H1 (cell line): ENCODE measurements at places on chromosomes 5 and 9. TPM values are rescaled to one million over a fixed set of nuclear protein-coding genes. Genes with fewer than 3 reads are reported as not detected.
A peak's percentile ranks its signal among the peaks of the same experiment; 100 is the strongest.

DNA sequence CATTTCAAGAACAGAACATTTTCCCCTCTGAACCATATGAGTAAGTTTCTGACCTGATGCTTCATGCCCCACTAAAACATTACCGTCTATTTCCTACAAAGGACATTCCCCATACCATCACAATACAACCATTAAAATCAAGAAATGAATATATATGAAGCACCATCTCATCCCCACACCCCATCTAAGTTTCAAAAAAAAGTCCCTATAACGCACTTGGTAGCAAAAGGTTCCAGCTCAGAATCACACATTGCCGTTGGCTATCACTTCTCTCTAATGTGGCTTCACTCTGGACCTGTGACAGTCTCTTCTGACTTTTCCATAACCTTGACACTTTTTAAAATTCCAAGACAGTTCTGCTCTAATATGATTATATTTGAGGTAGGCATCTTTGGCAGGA is 5.9 kb downstream of the EMB start:
- no peaks in the 10 kb centered on the region for H3K27me3 ChIP-seq
- H3K36me3 ChIP-seq: no peaks in the 10 kb centered on the region
- no peaks in the 10 kb centered on the region for H3K4me1 ChIP-seq
- no peak overlapping the region for H3K4me3 ChIP-seq

- H3K27ac ChIP-seq: no peak overlapping the region
- no peak for DNase-seq
- H3K36me3 ChIP-seq: no peaks in the 10 kb centered on the region
- no peaks in the 10 kb centered on the region for H3K4me1 ChIP-seq
- no peak overlapping the region for H3K4me3 ChIP-seq
Measured at GRCh38 chr5:133035224-133035623, 8.9 kb upstream of the ZCCHC10 start.

DNA sequence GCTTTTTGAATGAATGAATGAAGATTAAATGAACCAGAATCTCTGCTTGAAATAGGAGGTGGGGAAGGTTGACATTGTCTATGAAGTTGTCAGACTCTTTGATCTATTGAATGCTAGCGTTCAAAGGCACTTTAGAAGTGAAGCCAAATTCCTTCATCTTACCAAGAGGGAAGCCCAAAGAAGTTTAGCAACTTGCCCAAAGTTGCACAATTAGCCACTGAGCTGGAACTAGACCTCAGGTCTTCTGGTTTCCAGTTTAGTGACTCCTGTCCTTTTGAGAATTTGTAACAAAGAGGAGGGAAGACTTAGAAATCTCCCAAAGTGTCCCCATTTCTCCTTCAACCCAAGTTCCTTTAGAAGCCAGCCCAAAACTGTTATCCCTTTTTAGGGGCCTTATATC is 20.7 kb upstream of the SLC1A3 start:
- no peak overlapping the region for H3K27ac ChIP-seq
- H3K4me3 ChIP-seq: no peak overlapping the region
- H3K27me3 ChIP-seq: no peaks in the 10 kb centered on the region
- no peak for DNase-seq
- H3K36me3 ChIP-seq: no peaks in the 10 kb centered on the region

DNA sequence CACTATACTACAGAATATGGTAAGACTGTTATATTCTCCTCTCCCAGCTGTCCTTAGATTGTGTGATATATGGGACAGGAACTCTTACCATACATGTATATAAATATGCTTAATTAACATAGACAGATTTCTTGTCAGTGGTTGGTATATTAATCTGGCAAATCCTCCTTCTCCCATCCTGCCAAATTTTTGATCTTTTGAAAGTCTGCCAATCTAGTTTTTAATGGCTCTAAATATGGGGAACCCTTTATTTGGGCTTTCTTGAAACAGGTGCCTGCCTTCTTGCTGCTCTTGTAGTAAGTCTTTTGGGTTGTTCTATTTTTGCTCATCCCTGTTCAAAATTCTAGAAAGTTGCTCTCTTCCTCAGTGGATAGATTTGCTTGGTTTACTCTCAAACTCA is 63.5 kb downstream of the SPATA31D1 start:
- H3K27me3 ChIP-seq: no peaks in the 10 kb centered on the region
- no peak overlapping the region for H3K27ac ChIP-seq
- H3K36me3 ChIP-seq: no peaks in the 10 kb centered on the region
- no peaks in the 10 kb centered on the region for H3K4me1 ChIP-seq
- no peak overlapping the region for H3K4me3 ChIP-seq

- DNase-seq: no peak
- H3K27ac ChIP-seq: no peak overlapping the region
- H3K27me3 ChIP-seq: no peaks in the 10 kb centered on the region
- H3K36me3 ChIP-seq: no peaks in the 10 kb centered on the region
Measured at GRCh38 chr9:99607842-99608448, 213.7 kb upstream of the NR4A3 start.

DNA sequence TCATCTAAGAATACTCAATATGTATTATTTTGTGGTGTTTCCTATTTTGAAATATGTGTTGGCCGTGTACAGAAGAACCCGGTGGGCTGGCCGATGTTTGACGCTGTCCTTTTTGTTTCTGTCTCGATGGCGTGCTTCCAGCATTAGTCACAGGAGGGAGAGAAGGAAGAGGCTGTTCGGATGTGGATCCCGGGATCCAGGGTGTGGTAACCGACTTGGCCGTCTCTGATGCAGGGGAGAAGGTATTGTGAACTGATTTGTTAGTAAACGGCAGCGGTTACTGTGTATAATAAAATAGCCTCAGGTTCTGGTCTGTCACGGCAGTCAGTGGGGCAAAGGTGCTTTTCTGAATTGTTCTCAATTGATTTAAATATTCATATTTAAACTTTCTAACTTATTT is 275.0 kb downstream of the ARHGEF28 start:
- H3K36me3 ChIP-seq: no peaks in the 10 kb centered on the region
- H3K27ac ChIP-seq: no peak overlapping the region
- H3K27me3 ChIP-seq: no peaks in the 10 kb centered on the region
- no peak for DNase-seq

- H3K27me3 ChIP-seq: no peaks in the 10 kb centered on the region
- no peak overlapping the region for H3K27ac ChIP-seq
- no peaks in the 10 kb centered on the region for H3K4me1 ChIP-seq
Measured at GRCh38 chr5:6338135-6338534, 40.2 kb downstream of the MED10 start.

DNA sequence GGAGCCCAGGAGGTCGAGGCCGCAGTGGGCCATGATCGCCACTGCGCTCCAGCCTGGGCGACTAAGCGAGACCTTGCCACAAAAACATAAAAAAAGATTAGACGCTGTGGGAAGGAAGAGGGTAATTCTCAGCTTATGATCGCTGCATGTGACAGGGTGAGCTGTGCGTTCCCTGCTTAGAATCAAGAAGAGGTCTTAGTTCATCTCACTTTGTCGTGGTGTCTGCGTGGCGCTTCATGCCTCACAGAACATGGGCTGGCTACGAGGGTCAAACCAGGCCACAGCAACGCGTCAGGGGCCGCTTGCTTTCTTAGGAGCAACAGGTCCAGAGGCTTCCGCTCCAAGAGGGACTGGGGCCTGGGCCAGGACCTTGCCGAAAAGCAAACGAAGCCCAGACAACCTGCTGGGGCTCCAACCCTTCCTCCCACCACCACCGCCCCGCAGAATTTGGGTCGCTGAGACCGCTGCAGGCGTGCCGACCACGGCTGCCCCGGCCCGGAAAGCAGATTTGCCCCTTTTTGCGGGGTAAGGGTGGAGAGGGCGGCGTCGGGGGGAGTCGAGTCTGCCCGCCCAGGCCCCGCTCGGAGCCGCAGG is 10.0 kb upstream of the GRIN1 start:
- H3K4me1 ChIP-seq: peaks cover 11% of the 10 kb centered on the region
- no peak overlapping the region for H3K27ac ChIP-seq
- H3K27me3 ChIP-seq: peaks cover 3% of the 10 kb centered on the region; the same call in 1 of the 2 replicates
- peak overlapping the region; percentile 75 for H3K4me3 ChIP-seq

- H3K27me3 ChIP-seq: no peaks in the 10 kb centered on the region
- H3K27ac ChIP-seq: no peak overlapping the region
- no peaks in the 10 kb centered on the region for H3K36me3 ChIP-seq
- H3K4me1 ChIP-seq: no peaks in the 10 kb centered on the region
- no peak for DNase-seq
- no peak overlapping the region for H3K4me3 ChIP-seq
Measured at GRCh38 chr5:117013280-117013877, 438.8 kb upstream of the SEMA6A start.

- H3K27ac ChIP-seq: no peak overlapping the region
- no peak for DNase-seq
- H3K4me3 ChIP-seq: no peak overlapping the region
- H3K36me3 ChIP-seq: no peaks in the 10 kb centered on the region
- no peaks in the 10 kb centered on the region for H3K27me3 ChIP-seq
Measured at GRCh38 chr5:125367702-125368101, 621.3 kb upstream of the ZNF608 start.

DNA sequence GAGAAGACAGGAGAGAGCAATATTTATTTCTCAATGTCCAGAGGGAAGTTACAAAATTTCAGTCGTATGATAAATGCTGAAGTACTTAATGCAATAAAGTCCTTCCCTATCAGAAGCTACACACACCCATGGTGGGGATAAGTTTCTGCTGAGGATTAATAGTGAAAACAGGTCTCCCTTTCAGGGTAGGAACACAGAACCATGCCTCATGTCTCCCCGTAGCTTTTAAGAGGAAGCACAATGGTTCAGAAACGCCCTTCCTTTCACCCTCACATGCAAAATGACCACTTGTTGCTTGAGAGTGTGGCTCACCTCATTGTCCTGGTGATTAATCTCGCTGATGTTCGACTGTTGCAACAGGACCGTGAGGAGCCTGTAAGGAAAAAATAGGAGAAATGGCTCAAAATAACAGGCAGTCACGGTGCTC is 73.6 kb downstream of the ANKRD55 start:
- no peaks in the 10 kb centered on the region; the same call in 1 of the 2 replicates for H3K27me3 ChIP-seq
- H3K4me1 ChIP-seq: no peaks in the 10 kb centered on the region
- no peaks in the 10 kb centered on the region for H3K36me3 ChIP-seq
- no peak overlapping the region for H3K4me3 ChIP-seq
- no peak overlapping the region for H3K27ac ChIP-seq
- no peak for DNase-seq

DNA sequence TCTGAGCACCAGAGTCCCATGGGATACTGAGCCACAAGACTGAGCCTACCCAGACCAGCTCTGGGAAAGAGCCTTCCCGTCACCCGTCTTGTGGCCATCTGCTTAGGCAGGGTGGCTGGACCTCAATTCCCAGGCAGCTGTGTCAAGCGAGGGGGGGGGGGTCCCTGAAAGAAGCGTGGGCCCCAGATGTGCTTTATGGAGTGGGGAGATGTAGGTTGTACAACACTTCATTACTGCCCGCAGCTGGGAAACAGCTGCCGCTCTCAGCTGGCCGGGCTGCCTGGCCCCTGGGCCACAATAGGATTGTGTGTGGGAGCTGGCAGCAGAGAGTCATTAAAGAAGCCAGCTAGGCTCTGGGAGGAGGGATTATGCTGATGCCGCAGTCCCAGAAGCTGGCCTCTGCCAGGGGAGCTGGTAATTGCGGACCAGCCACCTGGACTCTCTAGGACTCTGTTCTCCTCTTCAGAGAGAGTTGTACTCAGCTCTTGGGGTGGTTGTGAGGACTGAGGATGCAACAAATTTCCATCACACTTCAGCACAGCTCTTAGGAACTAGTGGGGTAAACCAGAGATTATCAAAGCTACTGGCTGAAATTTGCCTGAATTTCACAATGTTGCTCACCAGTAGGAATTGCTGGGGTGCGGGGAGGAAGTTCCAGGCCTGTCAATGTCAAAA is 145.4 kb downstream of the GADD45G start:
- no peaks in the 10 kb centered on the region; the same call in 1 of the 2 replicates for H3K4me1 ChIP-seq
- H3K27me3 ChIP-seq: no peaks in the 10 kb centered on the region
- DNase-seq: no peak
- H3K4me3 ChIP-seq: no peak overlapping the region

DNA sequence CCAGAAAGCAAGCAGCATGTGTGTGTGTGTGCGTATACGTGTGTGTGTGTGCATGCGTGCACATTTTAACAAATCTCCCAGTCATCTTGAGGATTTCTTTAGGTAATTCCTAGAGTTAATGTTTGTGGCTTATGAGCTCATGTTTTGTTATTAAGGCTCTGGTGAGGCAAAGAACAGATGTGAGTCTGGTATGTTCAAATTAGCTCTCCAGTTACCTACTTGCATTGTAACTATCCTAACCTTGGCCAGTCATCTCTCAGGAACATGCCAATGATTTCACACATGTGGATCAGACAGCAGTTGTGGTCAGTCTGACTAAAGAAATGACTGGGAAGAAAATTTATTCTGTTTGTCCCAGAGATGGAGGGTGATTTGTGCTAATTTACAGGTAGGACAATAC is 163.1 kb downstream of the IZUMO3 start:
- H3K27ac ChIP-seq: no peak overlapping the region
- no peak overlapping the region for H3K4me3 ChIP-seq
- H3K4me1 ChIP-seq: no peaks in the 10 kb centered on the region
- DNase-seq: no peak
- H3K27me3 ChIP-seq: no peaks in the 10 kb centered on the region

HRCT1 gene
- polyA plus RNA-seq: not detected in 2 replicates

INSL6 gene
- polyA plus RNA-seq: not detected in 2 replicates

AHRR gene
- polyA plus RNA-seq: 0.41 and 0.97 TPM in 2 replicates

RAD1 gene
- 12.0 and 15.1 TPM in 2 replicates for polyA plus RNA-seq

ALDH1A1 gene
- polyA plus RNA-seq: 0.39 and 0.50 TPM in 2 replicates

EXD3 gene
- polyA plus RNA-seq: 9.4 and 12.7 TPM in 2 replicates

C5orf22 gene
- 19.6 and 22.8 TPM in 2 replicates for polyA plus RNA-seq

C9 gene
- not detected in 2 replicates for polyA plus RNA-seq
